Esophagus squamous epithelium (tissue), 5 donors: ENCODE measurements at places on chromosomes 13 and 19.

DNA sequence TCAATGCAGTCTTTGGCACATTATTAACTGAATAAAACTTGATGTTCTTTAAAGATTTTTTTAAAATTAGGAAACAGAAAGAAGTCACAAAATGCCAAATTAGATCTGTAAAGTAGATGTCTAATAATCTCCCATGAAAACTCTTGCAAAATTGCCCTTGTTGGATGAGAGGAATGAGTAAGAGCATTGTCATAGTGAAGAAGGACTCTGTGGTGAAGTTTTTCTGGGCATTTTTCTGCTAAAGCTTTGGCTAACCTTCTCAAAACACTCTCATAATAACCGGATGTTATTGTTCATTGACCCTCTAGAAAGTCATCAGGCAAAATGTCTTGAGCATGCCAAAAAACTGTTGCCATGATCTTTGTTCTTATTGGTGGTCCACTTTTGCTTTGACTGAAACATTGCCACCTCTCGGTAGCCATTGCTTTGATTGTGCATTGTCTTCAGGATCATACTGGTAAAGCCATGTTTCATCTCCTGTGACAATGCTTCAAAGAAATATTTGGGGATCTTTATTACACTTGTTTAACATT, 549.3 kb downstream of the LIG4 start:
- H3K36me3 ChIP-seq = no peaks in the 10 kb centered on the region
- H3K27me3 ChIP-seq = no peaks in the 10 kb centered on the region
- no peak for DNase-seq
- H3K4me3 ChIP-seq = no peak overlapping the region
- no peaks in the 10 kb centered on the region for H3K4me1 ChIP-seq

- H3K4me3 ChIP-seq = no peak overlapping the region
- no peak overlapping the region for H3K27ac ChIP-seq
- no peak for DNase-seq
- H3K27me3 ChIP-seq = no peaks in the 10 kb centered on the region
- H3K4me1 ChIP-seq = no peaks in the 10 kb centered on the region
These were observed 822.9 kb upstream of the PRR20A start for GRCh38 chr13:56317841-56318240.

GRCh38 chr19:38210458-38210987, 13.5 kb downstream of the DPF1 start:
- DNase-seq = no peak
- H3K27me3 ChIP-seq = peaks cover 12% of the 10 kb centered on the region
- H3K27ac ChIP-seq = no peak overlapping the region

GRCh38 chr19:2815923-2816322, 3.7 kb upstream of the ZNF554 start:
- H3K36me3 ChIP-seq = peaks cover 35% of the 10 kb centered on the region
- no peak overlapping the region for H3K4me3 ChIP-seq
- peaks cover 15% of the 10 kb centered on the region for H3K4me1 ChIP-seq
- no peak overlapping the region for H3K27ac ChIP-seq

- H3K27me3 ChIP-seq = no peaks in the 10 kb centered on the region
- no peak for DNase-seq
These were observed 34.6 kb upstream of the KATNAL1 start for GRCh38 chr13:30341815-30342570.

- H3K27me3 ChIP-seq = no peaks in the 10 kb centered on the region
- H3K36me3 ChIP-seq = no peaks in the 10 kb centered on the region
- peak overlapping the region; percentile 66 for H3K27ac ChIP-seq
- no peak for DNase-seq
- H3K4me3 ChIP-seq = no peak overlapping the region
- peaks cover 7% of the 10 kb centered on the region for H3K4me1 ChIP-seq
These were observed 11.0 kb downstream of the CTU1 start for GRCh38 chr19:51097166-51097738.
